ENCODE measurements at places on chromosomes 2 and 18.

DNA sequence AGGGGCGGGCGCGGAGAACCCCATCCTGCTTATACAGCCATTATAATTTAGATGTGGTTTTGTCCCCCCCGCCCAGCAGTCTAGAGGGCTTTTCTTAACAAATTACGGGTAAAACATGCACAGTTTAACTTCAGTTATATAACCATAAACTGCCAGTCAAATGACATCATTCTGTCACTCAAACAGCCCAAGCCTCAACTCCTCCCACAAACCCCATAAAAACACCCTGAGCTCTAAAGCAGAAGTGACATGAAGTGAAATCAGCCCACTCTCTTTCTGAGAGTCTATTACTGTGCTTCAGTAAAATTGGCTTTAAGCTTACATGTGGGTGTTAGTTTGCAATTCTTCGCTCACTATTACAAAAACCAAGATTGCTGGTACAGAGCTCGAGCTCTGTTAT, 705.1 kb upstream of the GCFC2 start:
- DNase-seq = no peak

GRCh38 chr18:69480460-69480859, 79.8 kb downstream of the DOK6 start:
- DNase-seq = no peak

GRCh38 chr2:173644146-173644545, 289.5 kb downstream of the CDCA7 start:
- peak; percentile 65 for DNase-seq

GRCh38 chr2:27878825-27879224, 11.4 kb downstream of the RBKS start:
- DNase-seq = no peak

GRCh38 chr2:181185948-181186347, 205.5 kb downstream of the UBE2E3 start:
- DNase-seq = peak; percentile 53

GRCh38 chr2:44548221-44549098, 186.7 kb downstream of the CAMKMT start:
- DNase-seq = no peak

DNA sequence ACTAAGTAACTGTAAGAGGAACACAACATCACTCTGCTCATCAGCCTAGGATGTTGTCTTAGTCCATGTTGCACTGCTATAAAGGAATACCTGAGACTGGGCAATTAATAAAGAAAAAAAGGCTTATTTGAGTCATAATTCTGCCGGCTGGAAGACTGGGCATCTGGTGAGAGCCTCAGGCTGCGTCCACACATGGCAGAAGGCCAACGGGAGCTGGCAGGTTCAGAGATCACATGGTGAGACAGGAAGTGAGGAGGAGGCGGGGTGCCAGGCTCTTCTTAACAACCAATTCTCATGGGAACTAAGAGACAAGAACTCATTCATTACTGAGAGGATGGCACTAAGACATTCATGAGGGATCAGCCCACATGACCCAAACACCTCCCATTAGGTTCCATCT, 46.8 kb downstream of the EPG5 start:
- peak; percentile 65 for DNase-seq

DNA sequence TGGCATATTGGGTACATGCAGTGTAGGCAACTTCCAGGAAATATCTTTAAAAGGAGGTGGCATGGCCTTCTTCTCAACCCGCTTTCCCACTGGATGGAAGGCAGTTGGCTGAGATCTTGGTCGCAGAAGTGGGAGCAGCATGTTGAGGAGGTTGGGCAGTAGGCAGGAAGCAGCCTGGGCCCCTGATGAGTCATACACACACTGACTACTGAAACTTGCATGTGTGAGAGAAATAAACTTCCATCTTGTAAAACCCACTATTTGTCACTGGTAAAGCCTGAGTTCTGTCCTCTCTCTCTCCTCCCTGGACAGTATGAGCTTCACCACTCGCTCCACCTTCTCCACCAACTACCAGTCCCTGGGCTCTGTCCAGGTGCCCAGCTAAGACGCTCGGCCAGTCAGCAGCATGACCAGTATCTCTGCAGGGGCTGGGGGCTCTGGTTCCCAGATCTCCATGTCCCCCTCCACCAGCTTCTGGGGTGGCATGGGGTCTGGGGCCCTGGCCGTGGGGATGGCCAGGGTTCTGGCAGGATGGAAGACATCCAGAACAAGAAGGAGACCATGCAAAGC, 233.8 kb upstream of the SPRED2 start:
- DNase-seq = peak; percentile 68

DNA sequence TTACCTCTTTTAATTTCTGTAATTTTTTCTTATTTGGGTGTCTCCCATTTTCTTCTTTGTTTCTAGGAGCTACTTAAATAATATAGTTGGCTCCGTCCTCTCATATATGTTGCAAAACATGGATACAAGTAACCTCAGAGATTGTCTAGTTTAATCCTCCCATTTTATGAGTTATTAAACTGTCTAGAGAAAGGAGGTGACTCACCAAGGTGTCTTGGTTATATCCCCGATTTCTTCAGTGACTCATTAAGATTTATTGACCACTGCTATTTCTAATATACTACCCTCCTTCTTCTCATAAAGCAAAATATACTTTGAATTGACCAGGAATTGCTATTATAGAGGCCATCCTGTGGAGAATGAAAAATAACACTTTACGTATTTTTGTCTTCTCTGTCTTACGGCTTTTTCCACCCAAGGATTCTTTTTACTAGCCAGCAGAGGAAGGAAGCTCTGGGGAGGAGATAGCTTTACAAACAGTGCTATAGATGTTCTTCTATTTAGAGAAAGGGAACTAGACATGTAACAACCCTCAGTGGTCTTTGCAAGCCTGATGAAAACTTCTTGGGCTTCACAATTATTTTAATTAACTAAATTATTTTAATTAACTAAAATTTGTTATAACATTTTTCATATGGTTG, 300.4 kb upstream of the TNP1 start:
- DNase-seq = peak; percentile 54

DNA sequence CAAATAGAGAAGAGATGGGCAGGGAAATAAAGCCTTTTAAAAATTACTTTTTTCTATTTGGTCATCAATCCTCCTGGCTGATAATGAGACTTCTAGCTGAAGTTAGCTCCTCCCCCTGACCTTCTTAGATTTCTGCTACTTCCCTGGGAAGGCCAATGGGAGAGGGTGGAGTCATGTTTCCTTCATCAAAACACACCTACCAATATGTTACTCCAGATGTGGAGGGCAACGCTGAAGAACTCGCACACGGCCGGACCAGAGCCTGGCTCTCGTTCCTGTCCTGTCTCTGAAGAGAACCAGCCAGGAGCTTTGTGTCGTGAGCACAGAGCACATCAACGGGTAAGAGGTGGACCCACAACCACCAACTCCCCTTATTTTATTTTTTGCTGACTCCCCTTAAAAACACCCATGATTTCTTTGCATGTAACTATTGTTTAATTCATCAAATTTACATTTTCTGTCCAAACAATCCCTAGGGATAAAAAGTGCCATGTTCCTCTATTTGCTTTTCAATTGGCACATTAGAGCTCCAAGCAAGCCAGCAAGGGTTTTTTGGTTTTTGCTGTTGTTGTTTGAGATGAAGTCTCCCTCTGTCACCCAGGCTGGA, 94.9 kb downstream of the ADD2 start:
- no peak for DNase-seq

- DNase-seq = no peak
These were observed 58.6 kb downstream of the KCNG2 start for GRCh38 chr18:79856119-79857007.

DNA sequence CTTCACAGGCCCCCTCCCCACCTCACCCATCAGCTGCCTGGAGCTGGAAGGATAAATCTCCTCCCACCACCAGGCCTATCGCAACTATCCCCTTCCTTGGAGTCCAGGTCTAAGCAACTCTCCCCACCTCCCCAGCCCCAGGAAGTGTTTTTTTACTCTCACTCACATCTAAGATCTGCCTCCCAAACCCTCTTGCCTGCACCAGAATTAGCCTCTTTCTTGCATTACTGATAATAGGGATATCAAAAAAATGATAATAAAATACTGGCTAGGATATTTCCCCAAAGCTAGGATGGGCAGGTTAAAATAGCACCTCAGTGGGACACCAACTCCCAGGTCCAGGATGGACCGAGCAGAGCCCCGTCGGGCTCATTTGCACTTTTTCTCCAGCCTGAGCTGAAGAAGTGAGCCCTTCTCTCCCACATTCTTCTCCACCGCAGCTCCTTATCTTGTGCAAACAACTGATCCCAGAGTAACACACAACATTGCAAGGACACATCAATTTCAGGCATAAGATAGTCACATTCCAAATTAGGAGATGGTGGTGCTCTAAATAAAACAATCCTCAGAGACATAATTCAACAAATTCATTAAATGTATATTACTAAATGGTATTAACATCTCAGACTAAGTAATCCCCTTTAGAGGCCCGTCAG, 17.7 kb upstream of the CIB4 start:
- no peak for DNase-seq

DNA sequence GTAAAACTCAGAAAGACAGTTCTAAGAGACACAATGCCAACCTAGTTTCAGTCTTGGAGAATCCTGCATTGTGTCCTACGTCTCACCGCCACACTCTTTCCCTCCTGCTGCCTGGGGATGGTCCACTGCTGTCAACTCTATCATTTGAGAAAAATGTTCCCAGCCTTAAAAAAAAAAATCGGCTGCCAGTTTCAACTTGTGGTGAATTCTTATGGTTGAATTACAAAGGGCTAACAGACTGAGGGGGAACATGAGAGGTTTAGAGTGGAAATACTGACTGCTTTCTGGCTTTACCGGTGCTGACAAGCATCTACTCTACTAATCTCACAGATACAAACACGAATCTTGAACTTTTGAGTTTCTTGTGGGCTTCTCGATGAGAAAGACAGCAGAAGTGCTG, 74.0 kb downstream of the NAB1 start:
- no peak for DNase-seq

DNA sequence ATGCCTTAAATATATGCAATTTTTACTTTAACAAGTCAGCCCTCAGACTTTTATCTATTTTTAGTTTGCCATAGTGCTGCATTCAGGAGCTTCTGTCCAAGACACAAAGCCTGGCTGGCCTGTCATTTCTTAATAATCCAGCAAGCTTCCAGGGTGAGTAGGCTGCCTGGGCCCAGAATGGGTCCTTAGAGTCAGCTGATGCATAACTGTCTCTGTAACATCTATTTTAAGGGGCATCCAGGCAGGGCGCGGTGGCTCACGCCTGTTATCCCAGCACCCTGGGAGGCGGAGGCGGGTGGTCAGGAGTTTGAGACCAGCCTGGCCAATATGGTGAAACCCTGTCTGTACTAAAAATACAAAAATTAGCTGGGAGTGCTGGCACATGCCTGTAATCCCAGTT, 11.8 kb upstream of the GNLY start:
- no peak for DNase-seq

Measured in HCEC 1CT (cell line).